ENCODE measurements at places on chromosomes 7 and 10.

GRCh38 chr10:94310369-94310768 lies 52.4 kb downstream of the NOC3L start:
- no peak for DNase-seq

DNA sequence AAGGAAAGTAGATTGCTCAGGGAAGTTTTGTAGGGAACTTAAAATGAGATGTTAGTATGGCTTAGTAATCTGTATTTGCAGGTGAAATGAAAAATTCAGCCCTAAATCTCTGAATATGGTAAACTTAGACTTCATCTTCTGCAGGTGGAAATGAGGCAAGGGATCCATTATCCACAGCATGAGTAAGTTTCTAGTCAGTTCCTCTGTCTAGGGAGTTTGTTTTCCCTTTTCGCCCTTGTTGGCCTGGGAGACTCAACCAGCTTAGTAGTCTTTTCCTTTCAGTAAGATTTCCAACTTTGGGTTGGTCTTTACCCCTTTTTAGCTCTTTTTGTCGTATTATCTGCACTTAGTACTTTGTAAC lies 65.6 kb downstream of the ZEB1 start:
- DNase-seq = no peak

DNA sequence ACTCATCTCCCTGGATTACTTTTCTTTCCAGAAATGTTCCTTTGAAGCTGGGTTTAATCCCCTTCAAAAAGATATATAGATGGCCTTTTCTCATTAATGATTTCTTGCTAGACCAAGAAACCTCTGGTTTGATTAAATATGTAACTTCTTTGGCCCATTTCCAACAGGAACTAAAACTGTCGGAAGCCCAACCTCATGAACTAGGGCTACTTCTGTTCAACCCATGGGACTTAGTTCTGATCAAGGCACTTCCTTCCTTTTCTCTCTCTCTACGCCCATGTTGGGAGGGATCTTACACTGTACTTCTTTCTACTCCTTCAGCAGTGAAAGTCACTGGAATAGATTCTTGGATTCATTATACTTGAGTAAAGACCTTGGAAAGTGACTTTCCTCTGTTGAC lies 83.6 kb downstream of the TMEM106B start:
- DNase-seq = no peak

DNA sequence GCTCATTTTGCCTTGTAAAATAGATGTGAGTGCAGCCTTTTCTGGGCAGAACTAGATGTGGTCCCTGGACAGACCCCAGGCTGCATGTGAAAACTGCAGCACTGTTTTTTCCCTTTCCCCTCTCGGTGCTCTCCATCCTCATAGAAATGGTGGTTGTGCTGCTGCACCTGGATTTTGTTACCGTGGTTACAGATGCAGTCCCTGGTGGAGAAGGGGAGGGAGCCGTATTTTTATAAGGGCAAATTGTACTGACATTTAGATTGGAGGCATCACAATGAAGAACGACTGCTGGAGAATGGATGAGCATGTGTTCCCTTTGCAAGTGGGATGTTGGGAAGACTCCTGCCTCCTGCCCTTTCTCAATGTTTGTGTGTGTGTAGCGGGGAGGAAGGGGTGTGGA lies 469.9 kb downstream of the CCSER2 start:
- DNase-seq = no peak

GRCh38 chr10:73756183-73756582 lies 12.0 kb downstream of the SEC24C start:
- no peak for DNase-seq

DNA sequence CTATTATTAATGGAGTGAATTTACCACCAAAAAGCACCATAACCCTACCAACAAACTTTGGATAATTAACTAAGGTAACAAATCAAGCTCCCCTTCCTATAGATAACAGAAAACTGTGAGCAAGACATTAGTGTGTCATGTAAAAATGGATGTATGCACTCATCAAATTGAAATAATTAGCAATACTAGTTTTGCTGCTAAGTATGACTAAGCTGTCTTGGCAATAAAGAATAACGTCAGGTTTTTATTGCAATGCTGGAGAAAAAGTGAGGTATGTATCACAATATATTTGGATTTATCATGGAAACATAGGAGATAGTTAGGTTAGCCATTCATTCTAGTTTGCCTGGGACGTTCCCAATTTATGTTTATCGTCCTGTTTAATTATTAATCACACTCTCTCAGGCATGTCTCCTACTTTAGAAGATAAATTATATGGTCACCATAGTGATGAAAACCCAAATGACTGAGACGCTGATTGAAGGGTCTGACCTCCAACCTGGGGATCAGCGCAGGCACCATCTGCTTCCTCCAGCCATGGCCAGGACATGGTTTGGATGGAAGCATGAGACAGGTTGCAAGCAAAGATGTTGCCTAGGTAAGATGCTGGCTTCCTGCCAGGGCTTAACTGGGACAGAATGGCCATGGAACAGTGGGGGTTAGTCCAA lies 125.6 kb downstream of the FANK1 start:
- no peak for DNase-seq

- no peak for DNase-seq
These were observed 431.2 kb downstream of the PLXDC2 start for GRCh38 chr10:20247454-20247853.

DNA sequence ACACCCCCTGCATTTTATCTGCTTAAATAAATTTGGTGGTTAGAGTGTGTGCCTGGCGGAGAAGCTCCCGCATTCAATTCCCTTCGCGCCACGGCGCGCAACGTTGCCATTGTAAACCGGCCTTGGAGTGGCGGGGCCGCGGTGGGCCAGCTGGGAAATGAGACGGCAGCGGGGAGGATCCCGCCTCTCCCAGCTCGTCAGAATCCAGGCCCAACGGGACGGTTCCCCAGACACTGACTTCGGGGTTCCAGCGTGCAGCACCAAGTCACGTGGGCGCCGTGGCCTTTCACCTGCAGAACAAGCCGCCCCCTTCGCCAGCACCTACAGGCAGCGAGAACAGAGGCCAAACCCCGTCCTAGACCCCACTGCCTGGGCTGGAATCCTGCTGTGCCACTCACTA lies 103.4 kb downstream of the GRID1 start:
- DNase-seq = no peak

- DNase-seq = no peak
These were observed 49.0 kb downstream of the PIK3AP1 start for GRCh38 chr10:96671211-96671890.

GRCh38 chr7:151038951-151039849 lies 9.1 kb upstream of the ASIC3 start:
- DNase-seq = no peak

DNA sequence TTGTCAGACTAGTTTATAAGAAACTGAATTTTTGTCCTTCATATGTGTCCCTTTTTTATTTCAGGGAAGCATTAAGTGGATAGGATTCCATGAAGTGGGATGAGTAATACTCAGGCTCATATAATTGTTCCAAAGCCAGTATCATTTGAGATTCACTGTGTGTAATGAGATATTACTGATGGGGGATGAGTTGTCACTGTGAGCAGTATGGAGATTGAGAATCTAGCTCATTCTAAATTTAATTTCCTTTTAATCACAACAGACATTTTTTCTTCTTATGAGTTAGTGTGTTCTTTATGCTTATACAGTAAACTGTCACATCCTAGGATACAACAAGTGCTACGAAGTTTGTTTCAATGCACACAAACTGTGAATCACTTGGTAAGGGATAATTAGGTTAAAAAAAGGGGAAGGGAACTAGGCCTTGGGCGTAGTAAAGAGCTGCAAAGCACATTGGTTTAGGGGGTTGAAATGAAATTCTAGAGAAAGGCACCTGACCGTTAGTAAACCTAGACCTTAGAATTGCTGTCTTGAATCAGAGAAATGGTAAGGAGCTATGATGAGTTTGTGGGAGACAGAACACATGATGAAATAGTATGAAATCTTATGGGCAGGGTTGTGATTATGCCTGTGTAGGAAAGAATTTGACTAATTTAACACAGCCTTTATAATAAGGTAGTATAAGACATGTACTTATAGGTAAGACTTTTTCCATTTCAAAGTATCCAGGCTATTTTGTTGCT lies 153.4 kb downstream of the MLLT10 start:
- DNase-seq = no peak

DNA sequence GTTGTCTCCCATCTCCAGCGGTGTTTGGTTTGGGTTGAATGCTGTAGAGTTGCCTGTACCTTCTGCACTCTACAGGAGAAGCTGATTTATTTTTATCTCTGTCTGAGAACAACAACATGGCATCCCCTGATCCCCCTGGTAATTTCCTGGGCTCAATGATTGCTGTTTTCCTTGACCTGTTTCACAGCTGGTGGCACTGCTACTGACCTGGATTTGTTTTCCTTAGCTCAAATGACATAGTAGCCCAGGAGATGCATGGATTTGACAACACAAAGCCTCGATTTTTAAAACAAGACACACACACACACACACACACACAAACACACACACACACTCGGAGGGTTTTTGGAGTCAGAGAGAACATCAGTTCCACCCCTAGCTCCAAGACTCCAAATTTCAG lies 301.6 kb downstream of the NRG3 start:
- no peak for DNase-seq

DNA sequence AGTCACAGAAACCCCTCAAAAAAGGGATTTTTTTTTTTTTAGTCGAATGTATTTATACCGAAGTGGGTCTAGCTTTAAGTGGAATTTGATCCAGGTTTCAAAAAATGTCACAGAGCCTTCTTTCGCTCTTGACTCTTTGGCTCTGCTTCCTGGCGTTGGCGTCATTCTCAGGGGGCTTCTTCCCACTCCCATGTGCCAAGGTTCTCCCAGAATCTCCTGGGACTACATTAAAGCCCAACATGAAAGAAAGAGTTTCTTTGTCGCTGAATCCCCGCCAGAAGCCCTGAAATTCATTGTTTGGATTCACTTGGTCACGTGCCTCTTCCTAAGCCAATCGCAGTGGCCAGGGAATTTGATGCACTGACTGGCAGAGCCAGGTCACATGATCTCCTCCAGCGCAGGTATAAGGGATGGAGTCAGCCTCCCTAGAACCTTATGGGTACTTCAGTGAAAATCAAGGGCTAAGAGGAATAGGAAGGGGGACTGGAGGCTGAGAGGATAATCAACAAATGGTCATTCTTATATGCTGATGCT lies 101.2 kb downstream of the RPS24 start:
- no peak for DNase-seq

GRCh38 chr10:5536486-5537081 lies 11.8 kb downstream of the CALML3 start:
- DNase-seq = no peak

DNA sequence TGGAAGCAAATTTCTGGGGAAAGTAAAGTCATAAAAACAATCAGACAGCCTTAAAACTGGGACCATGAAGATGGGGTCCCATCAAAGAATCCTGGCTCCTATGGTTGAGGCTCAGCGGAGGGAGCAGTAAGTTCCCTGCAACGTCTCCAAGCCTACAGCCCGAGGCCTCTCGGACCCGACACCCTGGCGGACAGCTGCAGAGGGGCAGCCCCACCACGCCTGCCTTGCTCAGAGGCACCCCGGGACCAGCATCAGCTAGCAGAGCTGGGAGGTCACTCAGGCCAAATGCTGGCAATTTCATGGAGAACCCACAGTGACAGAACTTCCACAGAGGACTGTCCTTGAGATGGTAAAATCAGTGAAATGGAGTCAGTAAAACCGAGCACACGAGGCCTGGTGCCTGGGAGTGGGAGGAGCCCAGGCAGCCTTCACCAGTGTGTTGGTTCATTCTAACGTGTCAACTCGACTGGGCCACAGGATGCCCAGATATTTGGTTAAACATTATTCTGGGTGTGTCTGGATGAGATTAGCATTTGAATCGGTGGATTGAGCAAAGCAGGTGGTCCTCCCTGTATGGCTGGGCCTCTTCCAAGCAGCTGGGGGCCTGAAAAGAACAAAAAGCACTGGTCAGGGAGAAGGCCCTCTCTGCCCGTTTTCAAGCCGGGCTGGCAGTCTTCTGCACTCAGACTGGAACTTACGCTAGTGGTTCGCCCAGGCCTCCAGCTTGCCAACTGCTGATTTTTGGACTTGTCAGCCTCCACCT lies 96.2 kb upstream of the INSIG1 start:
- DNase-seq = no peak

DNA sequence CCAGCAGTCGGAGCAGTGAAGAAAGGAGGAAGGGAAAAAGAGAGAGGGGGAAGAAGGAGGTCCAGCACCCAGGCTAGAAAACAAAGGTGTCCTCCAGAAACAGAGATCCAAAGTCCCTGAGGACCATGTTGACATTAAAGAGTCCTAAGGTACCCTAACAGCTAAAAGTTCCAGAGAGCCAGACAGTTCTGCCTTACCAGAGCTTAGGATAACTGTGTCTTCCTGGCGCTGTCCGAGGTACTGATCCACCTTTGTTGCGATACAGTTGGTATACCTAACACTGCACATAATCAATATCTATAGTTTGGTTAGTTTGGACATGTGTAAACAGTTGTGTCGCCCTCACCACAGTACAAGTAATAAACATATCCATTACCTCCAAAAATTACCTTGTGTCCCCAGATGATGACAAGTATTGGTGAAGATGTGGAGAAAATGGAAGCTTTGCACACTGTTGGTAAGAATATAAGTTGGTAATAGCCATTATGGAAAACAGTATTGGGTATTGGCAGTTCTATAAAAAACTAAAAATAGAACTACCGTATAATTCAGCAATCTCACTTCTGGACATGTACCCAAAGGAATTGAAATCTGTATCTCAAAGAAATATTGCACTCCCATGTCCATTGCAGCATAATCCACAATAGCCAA lies 59.8 kb downstream of the GRID1 start:
- no peak for DNase-seq

DNA sequence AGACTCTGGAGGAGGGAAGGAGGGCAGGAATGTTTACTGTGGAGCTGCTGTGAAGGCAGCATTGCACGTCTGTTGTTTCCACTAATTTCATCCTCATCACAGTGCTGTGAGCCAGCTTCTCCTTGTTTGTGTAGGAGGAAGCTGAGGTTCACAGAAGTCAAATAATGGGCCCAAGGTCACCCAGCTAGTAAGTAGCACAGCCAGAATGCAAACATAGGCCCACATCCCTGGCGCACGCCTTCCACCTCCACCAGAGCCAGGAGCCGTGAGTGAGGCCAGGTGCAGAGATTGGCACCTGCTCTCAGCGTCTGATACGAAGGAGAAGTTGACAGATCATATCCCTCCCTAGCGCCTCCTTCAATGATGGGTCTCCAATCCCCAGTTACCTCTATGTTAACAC lies 93.6 kb downstream of the HTR5A start:
- no peak for DNase-seq

- DNase-seq = no peak
These were observed 501.9 kb downstream of the INHBA start for GRCh38 chr7:41201021-41201420.

- DNase-seq = no peak
These were observed 59.8 kb downstream of the LHPP start for GRCh38 chr10:124521429-124521871.

GRCh38 chr10:118754229-118754555 lies 578 bp downstream of the CACUL1 start:
- no peak for DNase-seq

- peak; percentile 88 for DNase-seq
These were observed 24.2 kb downstream of the IFIT3 start for GRCh38 chr10:89351780-89352597.

GRCh38 chr7:106584914-106585759 lies 75.8 kb downstream of the CCDC71L start:
- DNase-seq = no peak

DNA sequence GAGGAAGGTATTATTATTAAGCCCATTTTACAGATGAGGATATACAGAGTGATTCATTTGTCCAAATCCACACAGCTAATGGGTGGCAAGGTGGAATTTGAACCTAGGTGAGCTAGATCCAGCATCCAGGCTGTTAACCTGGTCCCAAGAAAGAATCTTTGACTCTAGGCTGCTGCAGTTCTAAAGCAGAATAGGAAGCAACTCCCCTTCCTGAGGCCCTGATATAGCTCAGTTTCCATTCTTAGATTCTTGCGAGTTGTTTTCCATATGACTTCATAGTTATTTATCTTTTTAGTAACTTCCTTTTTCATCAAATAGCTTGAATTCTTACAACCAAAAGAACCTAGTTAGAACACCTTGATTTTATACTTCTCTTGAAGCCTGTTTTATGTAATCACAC lies 24.1 kb upstream of the ZC3HAV1L start:
- no peak for DNase-seq

All from epithelial cell of prostate (primary cell).